GM12878 (cell line): ENCODE measurements at places on chromosomes 4 and X.
A peak's percentile ranks its signal among the peaks of the same experiment; 100 is the strongest.

DNA sequence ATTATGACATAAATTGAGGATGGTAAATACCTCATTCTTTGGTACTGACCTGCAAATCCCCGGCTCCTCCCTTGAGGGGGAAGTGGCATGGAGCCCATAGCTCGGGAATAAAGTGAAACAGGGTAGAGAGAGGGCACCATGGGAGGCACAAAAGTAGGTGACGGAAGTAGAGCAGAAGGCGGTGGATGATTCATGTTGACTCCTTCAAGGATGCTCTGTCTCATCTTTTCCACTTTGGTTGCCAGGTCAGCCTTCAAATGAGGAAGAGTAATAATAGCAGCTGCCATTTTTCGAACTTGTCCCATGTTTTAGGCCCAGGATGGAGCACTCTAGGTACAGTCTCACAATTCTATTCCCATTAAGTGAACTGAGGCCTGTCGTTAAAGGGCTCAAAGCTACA, 41.4 kb upstream of the PHF8 start:
- DNase-seq, result no peak

GRCh38 chr4:6290769-6291547, 21.3 kb downstream of the WFS1 start:
- DNase-seq, result no peak

- DNase-seq, result no peak
Measured at GRCh38 chr4:82780170-82780751, 18.3 kb downstream of the SCD5 start.

DNA sequence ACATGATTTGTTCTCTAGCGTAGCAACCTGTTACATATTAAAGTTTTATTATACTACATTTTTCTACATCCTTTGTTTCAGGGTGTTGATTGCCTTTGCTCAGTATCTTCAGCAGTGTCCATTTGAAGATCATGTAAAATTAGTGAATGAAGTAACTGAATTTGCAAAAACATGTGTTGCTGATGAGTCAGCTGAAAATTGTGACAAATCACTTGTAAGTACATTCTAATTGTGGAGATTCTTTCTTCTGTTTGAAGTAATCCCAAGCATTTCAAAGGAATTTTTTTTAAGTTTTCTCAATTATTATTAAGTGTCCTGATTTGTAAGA, 2.4 kb downstream of the ALB start:
- DNase-seq, result no peak

DNA sequence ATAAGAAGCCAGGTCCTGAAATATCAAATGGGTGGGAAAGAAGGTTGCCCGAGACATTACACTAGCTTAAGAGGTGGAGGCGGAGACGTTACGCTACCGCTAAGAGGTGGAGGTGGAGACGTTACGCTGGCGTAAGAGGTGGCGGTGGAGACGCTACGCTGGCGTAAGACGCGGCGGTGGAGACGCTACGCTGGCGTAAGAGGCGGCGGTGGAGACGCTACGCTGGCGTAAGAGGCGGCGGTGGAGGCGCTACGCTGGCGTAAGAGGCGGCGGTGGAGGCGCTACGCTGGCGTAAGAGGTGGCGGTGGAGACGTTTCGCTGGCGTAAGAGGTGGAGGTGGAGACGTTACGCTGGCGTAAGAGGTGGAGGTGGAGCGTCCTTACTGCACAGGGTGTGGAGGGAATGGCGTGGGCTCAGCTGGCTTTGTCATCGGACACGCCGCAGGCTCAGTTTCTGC, 12.8 kb downstream of the CYP4V2 start:
- no peak for DNase-seq

DNA sequence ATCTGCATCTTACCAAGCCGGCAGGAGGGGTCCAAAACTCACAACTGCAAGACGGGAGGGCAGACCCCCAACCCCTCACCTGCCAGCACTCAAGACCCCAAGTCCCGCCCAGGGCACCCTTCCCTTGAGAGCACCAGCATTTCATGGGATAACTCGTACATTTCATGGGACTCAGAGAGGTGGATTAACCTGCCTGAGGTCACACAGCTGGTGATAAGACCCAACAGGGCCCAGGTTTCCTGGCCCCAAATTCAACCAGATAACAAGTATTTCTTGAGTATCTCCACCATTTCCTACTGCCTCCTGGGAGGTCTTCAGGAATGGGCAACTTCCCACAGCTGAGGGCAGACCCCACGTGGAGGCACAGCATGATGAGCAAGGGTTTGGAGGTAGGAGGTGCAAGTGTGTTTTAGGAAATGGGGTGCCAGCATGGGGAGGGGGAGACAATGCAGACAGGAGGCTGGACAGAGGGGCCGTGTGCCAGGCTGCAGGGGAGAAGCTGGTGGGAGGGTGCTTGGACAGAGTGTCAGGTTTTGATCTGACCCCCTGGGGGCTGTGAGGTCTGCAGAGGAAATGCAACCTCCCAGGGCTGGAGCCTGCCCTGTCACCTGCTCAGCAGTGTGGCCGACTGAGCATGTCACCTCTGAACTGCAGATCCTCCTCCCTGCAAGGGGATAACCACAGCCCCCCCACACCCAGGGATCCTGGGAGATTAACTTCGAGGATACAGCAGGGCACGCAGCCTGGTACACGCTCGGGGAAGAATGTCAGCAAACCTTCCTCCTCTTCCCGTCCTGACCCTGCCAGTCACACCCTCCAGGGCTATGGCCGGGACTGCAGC, 4.4 kb downstream of the ADRA2C start:
- no peak for DNase-seq

- DNase-seq, result no peak
Measured at GRCh38 chr4:76420762-76421581, at the start of gene CCDC158. Gene CCDC158, minus strand, starts transcription at chr4:76421141. Its CDS starts 17,934 bp downstream, at chr4:76403207.

GRCh38 chr4:115113506-115114106, at the start of gene NDST4:
Gene NDST4, minus strand, starts transcription at chr4:115113620. Its CDS starts 36,584 bp downstream, at chr4:115077036.
- DNase-seq, result no peak

- DNase-seq, result no peak
Measured at GRCh38 chr4:5686338-5686737, 22.0 kb downstream of the EVC2 start.

DNA sequence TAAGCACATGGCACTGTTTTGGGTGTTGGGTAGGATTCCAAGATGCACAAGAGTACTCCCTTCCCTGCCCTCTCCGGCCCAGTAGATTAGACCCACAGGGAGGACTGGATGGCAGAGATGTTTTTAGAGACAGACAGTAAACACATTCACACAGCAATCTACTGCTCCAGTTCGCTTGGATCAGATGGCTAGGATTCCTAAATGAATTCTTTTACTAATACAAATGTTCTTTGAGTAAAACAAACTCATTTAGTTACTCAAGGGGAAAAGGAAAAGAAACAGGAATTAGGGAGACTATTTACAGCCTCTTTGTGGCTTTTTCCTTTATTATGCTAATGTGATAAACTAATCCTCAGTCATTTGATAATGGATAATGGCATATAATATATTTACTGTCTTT, 5.9 kb downstream of the SNX25 start:
- no peak for DNase-seq

DNA sequence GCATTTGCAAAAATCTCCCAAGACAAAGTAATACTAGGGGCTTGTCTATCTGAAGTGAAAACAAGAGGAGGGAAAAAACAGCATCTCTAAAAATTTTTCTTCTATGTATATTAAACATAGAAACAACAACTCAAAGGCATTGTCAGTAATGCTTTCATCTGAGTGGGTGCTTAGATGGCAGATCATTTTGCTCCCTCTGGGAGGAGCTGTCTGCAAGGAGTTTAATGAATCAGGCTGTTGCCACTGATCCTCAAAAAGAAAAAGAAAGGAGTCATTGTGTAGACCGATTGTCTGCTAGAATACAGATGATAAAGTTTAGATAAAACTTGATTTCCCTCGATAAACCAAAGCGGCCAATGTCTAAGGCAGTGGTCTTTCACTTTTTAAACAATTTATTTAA, 49.7 kb upstream of the KLHL8 start:
- no peak for DNase-seq

GRCh38 chr4:124111411-124111810, 601.1 kb downstream of the ANKRD50 start:
- DNase-seq, result no peak

GRCh38 chr4:36000941-36001557, 243.3 kb downstream of the ARAP2 start:
- DNase-seq, result no peak

DNA sequence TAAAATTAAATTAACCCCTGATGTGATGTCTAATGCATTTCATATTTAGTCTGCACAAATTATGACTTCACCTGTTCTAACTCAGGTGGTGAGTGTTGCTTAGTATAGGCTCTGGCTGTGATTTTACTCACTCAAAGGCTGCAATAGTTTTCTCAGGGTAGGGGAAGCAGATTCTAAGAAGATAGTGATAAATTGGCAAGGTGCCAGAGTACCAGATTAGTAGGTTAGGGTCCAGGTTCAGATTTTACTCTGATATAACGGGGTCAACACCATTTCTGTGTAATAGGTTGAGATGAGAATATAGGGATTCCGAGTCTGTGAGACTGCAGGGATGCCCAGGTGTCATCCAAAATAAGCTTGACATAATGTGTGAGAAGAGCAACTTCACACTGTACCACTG, 1049.6 kb downstream of the STIM2 start:
- DNase-seq, result no peak

DNA sequence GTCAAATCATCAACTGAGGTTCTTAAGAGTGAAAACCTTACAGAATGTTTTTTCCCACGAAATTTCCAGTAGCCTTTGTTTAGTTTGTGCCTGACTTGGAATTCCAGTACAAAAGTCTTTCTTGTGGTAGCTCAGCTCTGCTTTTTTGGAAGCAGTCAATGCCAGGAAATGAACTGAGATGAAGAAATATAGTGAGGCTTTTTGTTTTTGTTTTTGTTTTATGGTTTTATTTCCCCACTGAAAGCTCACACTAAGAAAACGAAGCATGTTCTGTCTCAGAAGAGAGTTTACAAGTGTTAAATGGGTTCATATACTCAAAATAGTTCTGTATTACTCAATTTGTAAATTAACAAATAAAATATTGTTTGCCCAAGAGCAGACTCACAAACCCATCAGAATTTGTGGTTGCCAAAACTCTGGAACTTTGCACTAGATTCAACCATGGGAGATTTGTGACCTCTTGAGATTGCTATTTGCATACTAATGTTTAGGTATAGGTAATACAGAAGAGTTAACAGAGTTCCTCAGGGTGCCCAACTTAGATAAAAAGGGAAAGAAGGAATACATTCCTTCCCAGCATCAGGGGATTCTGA, 1060.8 kb downstream of the FAT4 start:
- DNase-seq, result no peak

- DNase-seq, result no peak
Measured at GRCh38 chr4:166195101-166195500, 322.1 kb downstream of the TLL1 start.

DNA sequence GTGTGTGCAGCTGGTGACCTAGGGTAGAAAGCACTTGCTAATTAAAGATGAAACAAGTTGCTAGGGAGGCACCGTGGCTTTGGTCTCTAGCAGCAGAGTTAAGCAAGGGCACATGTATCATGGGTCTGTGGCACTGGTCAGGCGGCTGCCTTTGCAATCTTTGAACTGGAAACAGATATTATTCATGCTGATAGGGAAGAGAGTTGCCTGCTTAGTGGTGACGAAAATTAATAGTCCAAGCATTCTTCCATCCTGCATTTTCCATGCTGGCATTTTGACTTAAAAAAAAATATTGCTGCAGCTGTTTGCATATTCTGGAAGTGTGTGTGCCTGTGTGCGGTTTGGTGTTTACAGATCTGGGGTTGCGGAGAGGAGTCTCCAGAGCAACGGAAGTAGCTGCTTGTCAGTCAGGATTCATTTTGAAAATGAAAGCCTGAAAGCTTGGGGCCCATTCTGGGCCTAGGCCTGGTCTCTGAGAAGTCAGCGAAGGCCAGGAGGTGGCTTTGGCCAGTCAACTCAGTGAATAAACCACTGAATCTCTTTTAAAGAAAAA, 2.3 kb upstream of the SOWAHD start:
- DNase-seq, result peak; percentile 85

DNA sequence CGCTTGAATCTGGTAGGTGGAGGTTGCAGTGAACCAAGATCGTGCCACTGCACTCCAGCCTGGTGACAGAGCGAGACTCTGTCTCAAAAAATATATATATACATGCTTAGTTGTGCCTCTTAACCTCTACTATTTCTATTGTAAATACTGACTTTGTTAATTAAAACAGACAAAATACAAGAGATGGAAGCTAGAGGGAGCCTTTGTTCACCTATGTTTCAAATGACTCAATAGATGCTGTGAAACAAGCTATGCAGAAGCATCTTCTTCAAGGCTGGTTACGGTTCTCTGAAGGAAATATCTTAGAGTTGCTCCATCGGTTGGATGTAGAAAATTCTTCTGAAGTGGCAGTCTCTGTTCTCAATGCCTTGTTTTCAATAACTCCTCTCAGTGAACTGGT, 6.2 kb downstream of the NCAPG start:
- peak; percentile 41 for DNase-seq

DNA sequence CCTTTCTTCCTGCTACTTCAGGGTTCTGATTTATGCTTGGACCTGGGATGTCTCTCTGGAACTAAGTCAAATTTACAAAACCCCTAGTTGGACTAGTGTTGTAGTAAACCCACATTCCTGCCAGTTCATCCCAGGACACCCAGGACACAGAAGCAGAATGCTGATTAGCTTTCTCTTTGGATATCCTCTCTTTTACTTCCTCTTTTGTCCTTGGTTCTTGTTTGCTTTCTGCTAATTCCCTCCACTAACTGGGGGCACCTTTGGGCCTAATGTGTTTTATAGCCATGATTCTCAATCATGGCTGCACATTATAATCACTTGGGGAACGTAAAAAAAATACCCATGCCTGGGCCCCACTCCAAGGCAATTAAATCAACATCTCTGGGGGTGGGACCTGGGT, 42.5 kb downstream of the LANCL3 start:
- DNase-seq, result no peak

GRCh38 chrX:45006002-45006800, 133.2 kb downstream of the KDM6A start:
- no peak for DNase-seq

GRCh38 chrX:155314260-155314659, 20.2 kb downstream of the CLIC2 start:
- DNase-seq, result no peak

DNA sequence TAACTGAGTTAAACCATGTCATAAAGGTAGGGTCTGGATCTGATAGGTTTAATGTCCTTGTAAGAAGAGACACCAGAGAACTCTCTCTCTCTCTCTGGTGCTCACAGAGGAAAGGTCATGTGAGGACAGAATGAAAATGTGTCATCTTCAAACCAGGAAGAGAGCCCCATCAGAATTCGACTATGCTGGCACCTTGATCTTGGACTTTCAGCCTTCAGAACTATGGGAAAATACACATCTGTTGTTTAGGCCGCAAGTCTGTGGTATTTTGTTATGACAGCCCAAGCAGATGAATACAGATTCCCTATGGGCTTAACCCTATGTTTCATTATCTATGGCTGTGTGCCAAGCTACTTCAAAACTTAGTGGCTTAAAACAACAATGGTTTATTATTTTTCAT, 105.5 kb upstream of the DDIT4L start:
- no peak for DNase-seq

GRCh38 chr4:76626686-76627465, 191.8 kb downstream of the SHROOM3 start:
- DNase-seq, result no peak

GRCh38 chrX:154298312-154298711, 2.7 kb downstream of the TKTL1 start:
- DNase-seq, result no peak

- no peak for DNase-seq
Measured at GRCh38 chr4:61380865-61381264, 180.7 kb downstream of the ADGRL3 start.

GRCh38 chr4:5199912-5200311, 148.6 kb downstream of the STK32B start:
- DNase-seq, result no peak
